Epithelial cell of prostate (primary cell): ENCODE measurements at places on chromosomes 7 and 10.

- no peak for DNase-seq
These were observed 76.1 kb downstream of the ADD3 start for GRCh38 chr10:110083884-110084283.

DNA sequence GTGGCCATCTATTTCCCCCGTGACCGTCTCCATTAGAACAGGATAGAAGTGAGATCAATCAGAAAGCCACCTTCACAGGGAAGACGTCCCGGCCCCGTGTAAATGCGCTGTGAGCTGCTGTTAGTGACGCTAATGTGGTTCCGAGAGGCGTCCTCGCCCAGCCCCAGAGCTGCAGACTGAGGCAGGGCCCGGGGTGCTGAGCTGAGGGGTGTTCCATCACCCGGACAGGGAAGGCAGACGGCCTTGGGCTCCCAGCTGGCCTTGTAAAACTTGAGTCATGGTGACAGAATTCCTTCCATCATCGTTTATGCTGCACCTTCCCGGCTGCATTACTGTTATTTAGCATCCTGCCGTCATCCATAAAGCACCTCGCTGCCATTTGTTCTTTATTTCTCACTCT is 195.3 kb upstream of the CTBP2 start:
- DNase-seq, result no peak

DNA sequence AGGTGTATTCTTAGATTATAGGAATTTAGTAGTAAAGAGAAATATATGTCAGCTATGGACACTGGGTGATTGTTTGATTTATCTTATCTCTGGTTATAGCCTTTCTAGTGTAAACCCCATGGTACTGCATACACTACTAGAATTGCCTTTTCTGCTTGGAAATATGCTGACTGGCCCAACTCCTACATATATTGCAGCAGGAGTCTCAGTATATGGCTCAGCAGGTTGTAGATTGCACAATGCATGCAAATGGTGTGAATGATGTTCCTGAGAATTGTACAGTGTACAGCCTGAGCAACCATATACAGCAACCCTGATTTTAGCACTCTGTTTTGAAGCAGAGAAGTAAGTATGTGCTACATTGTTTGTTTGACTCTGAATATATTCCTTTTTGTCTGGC is 153.4 kb upstream of the NPY start:
- DNase-seq, result no peak

- DNase-seq, result no peak
These were observed 214.1 kb downstream of the ADARB2 start for GRCh38 chr10:1523221-1523620.

DNA sequence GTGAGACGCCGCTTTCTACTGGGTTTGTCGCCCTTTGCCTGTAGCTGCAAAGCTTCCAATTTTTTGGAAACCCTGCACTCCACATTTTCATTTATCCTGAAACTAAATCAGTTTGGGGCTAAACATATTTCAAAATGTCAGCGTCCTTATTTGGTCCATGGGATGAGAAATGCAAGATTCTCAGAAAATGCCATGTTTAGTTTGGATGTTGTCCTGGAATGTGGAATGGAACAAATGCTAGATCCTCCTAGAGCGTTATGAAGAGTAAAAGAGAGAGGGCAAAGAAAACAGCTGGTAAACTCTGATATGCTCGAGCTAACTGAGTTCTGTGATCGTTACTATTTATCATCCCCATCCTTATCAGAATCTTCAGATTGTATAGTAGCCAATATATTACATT is 236.9 kb downstream of the KLF6 start:
- no peak for DNase-seq

- no peak for DNase-seq
These were observed 352.2 kb downstream of the PRPF18 start for GRCh38 chr10:13938950-13939349.

GRCh38 chr10:29176845-29177832 is 111.7 kb upstream of the LYZL1 start:
- no peak for DNase-seq

- no peak for DNase-seq
These were observed 108.7 kb downstream of the GFRA1 start for GRCh38 chr10:116164291-116164690.

GRCh38 chr7:121505021-121505420 is 108.9 kb upstream of the FAM3C start:
- no peak for DNase-seq

- no peak for DNase-seq
These were observed 3.1 kb upstream of the ADAP1 start for GRCh38 chr7:957418-958220.
